ENCODE measurements at places on chromosomes 4 and X. TPM values are rescaled to one million over a fixed set of nuclear protein-coding genes. Genes with fewer than 3 reads are reported as not detected.
A peak's percentile ranks its signal among the peaks of the same experiment; 100 is the strongest.

GRCh38 chrX:77597090-77597489, 149.9 kb downstream of the FGF16 start:
- no peak for DNase-seq

DNA sequence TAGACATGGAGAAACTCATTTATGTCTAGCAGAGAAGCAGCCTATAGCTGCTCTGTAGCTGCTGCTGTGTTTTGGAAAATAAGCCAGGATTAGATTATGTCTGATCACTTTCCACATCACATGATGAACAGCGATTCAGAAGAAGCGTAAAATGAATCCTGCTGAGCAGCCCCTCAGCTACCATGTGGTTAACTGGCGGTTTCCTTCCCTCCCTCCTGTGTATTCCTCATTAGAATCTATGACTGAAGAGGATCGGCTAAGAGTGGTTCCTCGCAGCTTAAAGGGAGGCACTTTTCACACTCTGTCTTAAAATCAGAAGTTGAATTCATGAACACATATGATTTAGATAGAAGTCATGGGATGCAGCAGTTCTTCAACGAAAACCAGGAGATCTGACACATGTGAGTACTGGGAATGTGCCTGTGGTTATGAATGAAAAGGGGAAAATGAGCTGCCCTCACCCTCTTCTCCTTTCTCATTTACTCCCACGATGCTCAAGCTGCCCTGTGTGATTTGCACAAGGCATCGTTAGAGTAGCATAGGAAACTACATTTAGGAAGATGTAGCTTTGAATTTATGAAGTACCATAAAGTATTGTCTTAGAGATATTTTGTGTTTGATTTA, at the start of gene PPEF1:
PPEF1 (plus strand) TSS at position 220 of the 624 bp plus-strand sequence; CDS start at position 356, 136 bp downstream.
- no peak for DNase-seq

DNA sequence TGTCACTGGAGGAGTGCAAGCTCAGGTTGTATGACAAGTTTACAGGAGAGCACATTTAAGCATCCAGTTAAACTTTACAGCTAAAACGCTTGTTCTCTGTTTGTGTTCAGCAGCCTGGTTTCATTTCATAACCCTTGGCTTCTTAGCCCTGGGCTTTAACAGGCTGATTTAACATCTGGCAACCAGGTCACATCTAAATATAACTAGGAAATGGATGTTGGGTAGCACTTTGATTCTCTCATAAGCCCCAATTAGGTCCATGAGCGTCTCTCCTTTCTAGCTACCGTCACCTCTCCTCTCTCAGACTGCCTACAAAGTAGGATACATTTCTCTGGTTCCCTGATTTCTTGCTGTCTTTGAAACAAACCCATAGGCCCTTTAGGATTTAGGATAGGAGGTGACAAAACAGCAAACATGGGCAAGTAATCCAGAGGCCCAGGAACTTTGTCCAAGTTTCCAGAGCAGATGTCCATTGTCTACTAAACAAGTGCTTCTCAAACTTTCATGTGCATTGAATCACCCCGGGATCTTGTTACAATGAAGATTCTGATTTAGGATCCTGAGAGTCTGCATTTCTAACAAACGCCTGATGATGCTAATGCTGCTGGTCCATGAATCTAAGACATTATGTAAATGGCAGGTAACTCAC, 22.5 kb downstream of the OTUD6A start:
- no peak for DNase-seq

DNA sequence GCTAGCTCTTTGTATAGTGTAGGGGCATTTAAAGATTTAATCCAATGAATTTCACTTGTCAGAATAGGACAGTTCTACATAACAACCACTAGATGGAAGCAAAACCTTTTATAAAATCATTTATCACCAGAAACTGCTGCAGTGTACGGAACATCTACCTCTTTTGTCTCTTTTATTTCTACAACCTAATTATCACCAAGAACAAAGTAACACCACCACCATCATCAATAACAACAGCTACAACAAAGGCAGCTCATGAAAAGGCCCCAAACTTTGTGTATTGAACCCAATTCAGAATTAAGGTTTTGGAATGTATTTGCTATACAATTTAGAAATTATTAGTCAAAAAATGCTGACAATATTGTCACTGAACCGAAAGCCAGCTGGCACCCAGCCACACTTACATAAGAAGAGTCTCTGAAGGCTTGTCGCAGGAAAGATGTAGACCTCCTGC, 260.9 kb upstream of the RPS6KA3 start:
- DNase-seq: peak; percentile 31

DNA sequence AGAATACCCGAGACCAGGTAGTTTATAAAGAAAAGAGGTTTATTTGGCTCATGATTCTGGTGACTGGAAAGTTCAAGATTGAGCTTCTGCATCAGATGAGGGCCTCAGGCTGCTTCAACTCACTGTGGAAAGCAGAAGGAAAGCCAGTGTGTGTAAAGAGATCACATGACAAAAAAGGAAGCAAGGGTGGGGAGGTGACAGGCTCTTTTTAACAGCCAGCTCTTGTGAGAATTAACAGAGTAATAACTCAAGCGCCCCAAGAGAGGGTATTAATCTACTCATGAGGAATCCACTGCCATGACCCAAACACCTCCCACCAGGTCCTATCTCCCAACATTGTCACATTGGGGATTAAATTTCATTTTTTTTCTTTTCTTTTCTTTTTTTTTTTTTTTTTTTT, 6.3 kb upstream of the YIPF6 start:
- DNase-seq: no peak

- DNase-seq: no peak
Observed at GRCh38 chrX:150200820-150201287, 162.3 kb upstream of the MAMLD1 start.

DNA sequence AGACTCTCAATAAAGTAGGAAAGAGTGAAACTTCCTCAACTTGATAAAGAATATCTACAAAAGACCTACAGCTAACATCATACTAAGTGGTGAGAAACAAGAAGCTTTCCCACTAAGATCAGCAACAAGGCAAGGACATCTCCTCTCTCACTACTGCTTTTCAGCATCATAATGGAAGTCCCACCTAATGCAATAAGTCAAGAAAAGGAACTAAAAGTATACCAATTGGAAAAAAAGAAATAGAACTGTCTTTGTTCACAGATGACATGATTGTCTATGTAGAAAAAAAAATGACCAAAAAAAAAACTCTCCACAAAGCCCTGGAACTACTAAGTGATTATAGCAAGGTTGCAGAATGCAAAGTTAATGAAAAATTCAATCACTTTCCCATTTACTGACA, 25.1 kb upstream of the SH3RF1 start:
- no peak for DNase-seq

The RTL5 gene
- polyA plus RNA-seq: not detected

Measured in CD4-positive, alpha-beta memory T cell (primary cell).